EH (cell line): ENCODE measurements at places on chromosomes 3 and 15.

DNA sequence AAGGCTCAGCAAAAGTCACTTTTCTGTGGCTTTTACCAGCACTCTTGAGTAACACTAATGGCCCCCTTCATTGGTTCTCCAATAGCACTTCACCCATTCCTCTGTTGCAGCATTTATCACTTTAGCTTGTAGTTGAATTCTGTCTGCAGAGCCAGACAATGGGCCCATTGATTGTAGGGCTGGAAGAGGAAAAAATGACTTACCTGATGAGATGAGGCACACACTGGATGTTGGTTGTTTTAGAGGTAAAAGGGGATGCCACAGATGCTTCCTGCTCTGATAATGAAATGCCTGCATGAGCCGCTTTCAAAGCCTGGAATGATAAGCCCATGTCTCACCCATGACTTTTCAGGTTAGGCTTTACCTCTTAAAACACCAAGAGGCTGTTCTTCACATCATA lies 64.3 kb downstream of the PLAAT1 start:
- DNase-seq, result no peak

- DNase-seq, result no peak
Observed at GRCh38 chr3:96330795-96331194, 483.6 kb upstream of the EPHA6 start.

- DNase-seq, result peak; percentile 53
Observed at GRCh38 chr3:50274371-50275104, 4.3 kb upstream of the LSMEM2 start.

GRCh38 chr3:124926426-124927101 lies 8.0 kb downstream of the MUC13 start:
- peak; percentile 19 for DNase-seq

GRCh38 chr3:179956416-179956830 lies 80.3 kb downstream of the PEX5L start:
- DNase-seq, result no peak

DNA sequence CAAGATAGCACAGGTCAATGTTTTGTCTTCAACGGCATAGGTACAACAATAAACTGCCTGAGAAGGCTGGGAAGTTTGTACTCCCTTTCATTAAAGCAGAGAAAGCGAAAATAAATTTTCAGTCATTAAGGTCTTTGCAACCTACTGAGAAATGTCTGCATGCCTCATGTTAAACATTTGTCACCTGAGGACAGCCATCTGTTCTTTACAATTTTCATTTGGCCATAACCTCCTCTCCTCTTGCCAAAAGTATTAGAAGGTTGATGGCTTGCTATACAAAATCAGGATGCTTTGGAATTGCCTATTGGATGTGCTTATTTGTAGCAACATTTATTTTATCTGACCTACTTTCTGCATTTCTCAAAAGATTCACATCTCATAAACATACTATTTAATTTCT lies 122.7 kb downstream of the GOLIM4 start:
- no peak for DNase-seq

- no peak for DNase-seq
Observed at GRCh38 chr3:183875411-183875810, 9.3 kb downstream of the PARL start.

DNA sequence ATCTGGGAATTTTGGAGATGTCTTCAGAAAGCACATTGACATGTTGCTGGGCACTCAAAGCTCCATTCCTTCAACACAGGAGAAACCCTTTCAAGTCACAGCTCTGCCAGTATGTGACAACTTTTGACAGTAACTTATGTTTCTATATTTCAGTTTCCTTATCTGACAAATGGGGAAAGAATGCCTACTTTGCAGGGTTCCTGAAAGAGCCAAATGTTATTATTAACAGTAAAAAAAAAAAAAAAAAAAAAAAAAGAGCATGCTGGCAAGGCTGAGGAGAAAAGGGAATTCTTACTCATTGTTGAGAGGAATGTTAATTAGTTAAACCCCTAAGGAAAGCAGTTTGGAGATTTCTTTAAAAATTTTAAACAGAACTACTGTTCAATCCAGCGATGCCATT lies 272.5 kb upstream of the TGFBR2 start:
- DNase-seq, result peak; percentile 75

- no peak for DNase-seq
Observed at GRCh38 chr3:121654493-121655385, 6.0 kb downstream of the HCLS1 start.

DNA sequence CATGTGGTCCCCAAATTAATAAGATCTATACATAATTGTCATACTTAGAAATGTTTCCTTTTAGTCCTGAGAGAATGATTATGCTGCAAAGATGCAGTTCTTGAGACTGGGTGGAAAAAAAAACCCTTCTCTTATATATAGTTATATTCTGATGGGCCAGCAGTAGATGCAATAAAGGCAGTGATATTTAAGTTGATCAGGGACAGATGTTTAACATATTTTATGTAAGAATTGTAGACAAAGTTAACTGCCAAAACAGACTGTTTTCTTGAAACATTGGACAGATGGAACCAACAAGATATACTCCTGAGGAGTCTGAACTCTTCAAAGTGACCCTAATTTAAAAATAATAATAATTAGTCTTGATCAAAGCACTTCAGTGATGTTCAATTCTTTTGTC lies 172.0 kb upstream of the LRIG1 start:
- DNase-seq, result no peak

DNA sequence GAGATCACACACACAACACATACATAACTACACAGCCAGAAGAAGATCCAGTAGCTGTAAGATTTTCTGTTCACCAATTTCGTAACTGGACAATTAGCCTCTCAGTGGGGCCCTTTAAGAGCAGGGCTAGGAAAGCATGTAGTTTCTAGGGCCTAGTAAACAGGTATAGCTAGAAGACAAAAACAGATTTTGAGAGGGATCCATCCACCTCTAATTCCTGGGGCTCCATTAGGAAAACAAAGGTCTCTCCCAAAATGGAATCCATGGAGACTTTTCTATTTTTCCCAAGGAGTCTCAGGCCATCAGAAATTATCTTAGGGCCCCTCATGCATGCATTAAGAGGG lies 10.5 kb downstream of the KIF15 start:
- no peak for DNase-seq
